T-cell (primary cell): ENCODE measurements at places on chromosomes 11 and 22.

- DNase-seq, result no peak
Measured at GRCh38 chr11:71914617-71915189, 13.7 kb downstream of the XNDC1N start.

DNA sequence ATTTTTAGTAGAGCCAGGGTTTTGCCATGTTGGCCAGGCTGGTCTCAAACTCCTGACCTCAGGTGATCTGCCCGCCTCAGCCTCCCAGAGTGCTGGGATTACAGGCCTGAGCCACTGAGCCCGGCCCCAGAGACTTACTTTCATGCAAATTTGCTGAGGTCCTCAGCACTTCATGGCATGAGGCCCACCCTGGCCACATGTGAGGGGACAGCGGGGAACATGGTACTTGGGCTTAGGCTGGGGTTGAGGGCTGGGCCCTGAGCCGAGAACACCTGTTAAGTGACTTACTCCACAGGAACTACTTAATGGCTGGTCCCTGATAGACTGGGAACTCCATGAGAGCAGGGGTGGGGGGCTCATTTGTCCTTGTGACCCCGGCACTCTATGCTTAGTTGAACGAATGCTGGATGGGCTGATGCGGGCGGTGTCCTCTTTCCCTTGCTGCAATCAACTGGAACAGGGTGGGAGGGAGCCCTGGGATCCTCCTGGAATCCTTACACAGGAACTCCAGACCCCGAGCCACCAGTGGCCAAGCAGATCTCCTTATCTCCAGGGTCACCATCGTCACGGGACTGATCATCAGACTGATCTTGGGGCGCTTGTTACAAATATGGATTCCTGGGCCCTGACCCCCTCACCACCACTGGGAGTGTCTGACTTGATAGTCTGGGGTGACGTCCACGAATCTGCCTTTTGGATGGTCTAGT is 1.0 kb downstream of the VSIG10L2 start:
- DNase-seq, result no peak

DNA sequence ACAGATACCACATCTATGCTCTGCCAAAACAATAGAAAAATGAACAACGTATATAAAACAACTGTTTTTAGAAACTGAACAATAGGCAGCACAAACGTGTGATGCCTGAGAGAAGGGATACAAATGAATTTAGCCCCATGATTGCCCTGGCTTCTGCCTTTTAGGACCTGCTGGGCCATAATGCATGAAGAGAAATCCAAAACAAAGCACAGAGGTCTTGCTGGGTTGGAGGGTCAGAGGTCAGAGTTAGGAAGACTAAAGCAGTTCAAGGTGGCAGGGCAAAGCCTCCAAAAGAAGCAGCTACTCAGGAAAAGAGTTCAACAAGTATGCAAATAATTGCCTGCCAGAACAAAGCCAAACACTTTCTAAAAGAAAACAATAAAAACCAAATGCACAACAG is 138.5 kb downstream of the TTC28 start:
- no peak for DNase-seq

DNA sequence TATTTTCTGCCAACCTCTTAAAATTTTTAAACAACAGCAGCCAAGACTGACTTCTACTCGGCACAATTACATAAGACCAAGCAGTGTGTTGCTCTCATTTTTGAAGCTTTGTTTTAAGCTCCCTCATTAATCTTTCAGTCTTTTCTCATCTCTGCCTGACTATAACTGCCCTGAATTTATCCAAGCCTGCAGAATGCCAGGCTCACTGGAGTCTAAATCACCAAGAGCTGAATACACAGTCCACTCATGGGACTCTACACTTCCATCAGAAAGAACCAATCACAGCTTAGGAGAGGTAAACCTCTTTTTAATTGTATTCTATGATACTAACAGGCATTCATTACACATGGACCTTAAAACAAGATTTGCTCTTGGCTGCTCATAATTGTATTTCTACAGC is 178.7 kb downstream of the CADM1 start:
- no peak for DNase-seq

DNA sequence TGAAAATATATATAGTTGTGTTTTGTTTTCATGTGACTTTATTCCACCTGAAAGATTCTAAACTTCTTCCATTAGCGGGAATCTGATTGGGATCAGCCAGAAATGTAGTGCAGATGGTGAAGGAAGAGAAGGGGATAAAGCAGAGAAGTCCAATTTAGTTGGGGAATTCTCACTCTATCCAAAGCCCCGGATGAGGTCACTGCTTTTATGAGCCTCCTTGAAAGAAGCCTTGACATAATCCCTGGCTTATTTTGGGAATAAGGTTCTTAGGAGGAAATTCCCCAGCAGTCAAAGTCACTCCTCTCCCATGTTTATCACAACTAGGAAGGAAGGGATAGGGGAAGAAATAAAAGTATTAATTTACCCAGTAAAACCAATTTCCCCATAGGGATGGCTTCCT is 41.1 kb downstream of the OSBP start:
- DNase-seq, result no peak

DNA sequence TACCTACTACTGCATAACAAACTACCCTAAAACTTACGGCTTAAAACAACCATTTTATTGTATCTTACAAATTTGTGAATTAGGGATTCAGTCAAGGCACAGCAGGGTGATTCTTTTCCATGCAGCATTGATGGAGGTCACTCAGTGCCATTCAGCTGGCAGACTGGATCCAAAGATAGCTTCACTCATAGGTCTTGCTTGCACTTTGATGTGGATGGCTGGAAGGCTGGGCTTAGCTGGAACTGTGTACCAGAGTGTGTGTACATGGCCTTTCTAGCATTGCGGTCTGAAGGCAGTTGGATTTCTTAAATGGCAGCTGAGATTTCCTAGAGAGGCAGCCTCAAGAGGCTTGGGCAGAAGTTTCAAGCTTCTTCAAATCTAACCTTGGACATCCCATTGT is 25.0 kb downstream of the YAP1 start:
- DNase-seq, result no peak

- DNase-seq, result no peak
Measured at GRCh38 chr11:95192717-95193116, 38.3 kb downstream of the SESN3 start.

DNA sequence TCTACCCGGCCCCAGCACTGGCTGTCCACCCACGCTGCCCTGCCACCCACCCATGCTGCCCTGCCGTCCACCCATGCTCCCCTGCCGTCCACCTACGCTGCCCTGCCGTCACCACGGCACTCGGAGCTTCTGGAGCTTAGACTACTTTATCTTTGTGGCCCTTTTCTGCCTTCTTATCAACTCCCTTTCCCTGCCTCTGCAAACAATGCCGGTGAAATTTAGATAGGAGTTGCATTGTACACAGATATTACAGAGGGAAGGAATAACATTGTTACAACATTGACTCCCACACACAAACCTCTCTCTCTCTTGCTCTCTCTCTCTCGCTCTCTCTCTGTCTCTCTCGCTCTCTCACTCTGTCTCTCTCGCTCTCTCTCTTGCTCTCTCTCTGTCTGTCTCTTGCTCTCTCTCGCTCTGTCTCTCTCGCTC is 33.7 kb upstream of the BRSK2 start:
- no peak for DNase-seq

DNA sequence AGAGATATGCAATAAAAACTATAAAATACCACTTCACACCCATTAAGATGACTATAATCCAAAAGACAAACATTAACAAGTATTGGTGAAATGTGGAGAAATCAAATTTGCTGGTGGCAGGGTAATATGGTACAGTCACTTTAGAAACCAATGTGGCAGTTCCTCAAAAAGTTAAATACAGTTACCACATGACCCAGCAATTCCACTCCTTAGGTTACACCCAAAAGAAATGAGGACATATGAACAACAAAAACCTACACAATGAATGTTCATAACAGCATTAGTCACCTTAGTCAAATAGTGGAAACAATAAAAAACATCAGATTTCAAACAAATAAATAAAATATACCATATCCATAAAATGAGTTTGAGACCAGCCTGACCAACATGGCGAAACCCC is 52.6 kb downstream of the RDX start:
- no peak for DNase-seq
